ENCODE measurements at places on chromosomes 6 and 20. TPM values are rescaled to one million over a fixed set of nuclear protein-coding genes. Genes with fewer than 3 reads are reported as not detected.

- DNase-seq, result no peak
Observed at GRCh38 chr6:128117916-128118315, 217.1 kb upstream of the THEMIS start.

- no peak for DNase-seq
Observed at GRCh38 chr20:47027042-47027441, 132.4 kb downstream of the EYA2 start.

GRCh38 chr20:12047838-12048432 is 130.2 kb downstream of the BTBD3 start:
- no peak for DNase-seq

DNA sequence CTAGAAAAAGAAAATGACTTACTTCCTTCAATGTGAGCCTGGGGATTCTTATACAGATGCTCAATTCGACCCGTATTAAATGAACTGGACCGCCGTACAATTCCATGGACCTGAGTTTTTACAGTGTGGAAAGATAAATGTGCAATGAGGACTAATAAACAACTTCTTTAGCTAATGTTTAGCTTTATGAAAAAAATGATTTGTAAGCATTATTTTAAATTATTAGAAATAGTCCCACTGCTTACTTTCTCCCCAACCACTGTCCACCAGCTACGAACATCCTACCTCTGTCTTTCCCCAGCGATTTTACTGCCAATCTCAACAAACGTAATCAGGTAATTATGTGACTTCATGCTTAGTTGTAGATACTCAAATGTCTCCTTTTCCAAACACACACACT is 128.0 kb downstream of the GMDS start:
- no peak for DNase-seq

GRCh38 chr20:46458866-46459750 is 52.7 kb upstream of the ELMO2 start:
- DNase-seq, result no peak

DNA sequence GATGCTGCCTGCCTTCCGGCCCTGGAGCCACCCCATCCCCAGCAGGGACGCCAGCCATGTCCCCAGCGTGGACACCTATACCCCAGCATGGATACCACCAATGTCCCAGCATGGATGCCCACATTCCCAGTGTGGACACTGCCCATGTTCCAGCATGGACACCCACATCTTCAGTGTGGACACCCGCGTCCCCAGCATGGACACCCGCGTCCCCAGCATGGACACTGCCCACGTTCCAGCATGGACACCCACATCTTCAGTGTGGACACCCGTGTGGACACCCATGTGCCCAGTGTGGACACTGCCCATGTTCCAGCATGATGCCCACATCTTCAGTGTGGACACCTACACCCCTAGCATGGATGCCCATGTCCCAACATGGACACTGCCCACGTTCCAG is 7.1 kb upstream of the FRMD1 start:
- DNase-seq, result no peak

- no peak for DNase-seq
Observed at GRCh38 chr20:16451001-16451400, 122.2 kb downstream of the KIF16B start.

GRCh38 chr6:110053395-110054240 is 75.5 kb downstream of the GPR6 start:
- DNase-seq, result peak; percentile 77

- DNase-seq, result no peak
Observed at GRCh38 chr6:73395875-73396274, 1.2 kb downstream of the DDX43 start.

DNA sequence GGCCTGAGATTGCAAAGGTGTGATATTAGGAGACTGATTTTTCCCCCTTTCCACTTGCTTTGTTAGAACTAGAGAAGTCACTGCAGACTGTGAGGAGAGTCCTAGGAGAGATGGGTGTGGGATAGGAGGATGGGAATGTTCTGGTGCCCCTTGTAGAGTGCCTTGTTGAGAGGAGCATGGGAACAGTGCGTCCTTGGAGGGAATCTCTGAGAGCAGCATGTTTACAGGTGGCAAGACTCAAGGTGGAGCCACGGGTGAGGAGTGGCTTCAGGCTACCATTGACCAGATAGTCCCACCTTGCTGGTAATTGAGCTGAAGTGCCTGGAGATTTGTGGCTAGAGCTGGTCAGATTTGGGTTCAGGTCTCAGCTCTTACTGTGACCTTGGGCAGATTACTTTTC is 6.0 kb downstream of the PLCG1 start:
- DNase-seq, result no peak

DNA sequence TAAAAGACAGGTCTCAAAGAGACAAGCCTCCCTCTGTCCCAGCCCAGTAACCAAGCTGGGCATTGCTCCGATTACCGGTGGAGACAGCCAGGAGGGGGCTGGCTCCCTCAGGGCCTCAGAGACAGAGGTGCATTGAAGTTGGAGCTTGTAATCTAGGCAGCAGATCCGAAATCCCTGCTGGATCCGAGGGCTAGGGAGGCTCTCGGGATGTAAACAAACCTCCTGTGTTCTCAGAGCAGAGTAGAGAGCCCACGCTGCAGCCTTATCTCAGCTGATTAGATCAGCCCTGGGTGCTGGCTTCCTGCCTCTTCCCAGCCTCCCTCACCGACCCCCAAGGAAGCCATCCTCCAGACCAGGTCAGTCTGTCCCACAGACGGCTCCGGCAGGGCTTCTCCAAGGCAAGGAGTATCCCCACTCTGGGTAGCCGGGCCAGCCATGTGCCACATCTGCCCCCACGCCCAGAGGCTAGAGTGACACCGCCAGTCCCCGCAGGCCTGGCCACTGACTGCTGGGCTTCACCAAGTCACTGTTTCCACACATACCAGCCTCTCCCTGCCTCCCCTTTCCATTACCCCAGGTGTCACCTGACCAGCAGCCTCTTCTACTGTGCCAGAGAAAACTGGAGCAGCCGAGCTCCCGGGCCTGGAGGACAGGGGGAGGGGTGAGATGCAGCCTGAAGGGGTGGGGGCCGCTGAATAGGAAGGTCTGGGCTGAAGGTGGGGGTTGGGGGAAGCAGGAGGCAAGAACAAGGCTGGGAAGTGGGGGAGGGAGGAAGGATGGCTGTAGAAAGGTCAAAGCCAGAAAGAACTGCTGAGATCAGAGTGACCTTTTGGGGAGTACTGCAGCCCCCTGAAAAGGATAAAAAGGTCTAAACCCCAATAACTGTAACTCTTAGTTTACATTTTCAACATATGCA is 6.0 kb downstream of the SDC4 start:
- peak; percentile 69 for DNase-seq

DNA sequence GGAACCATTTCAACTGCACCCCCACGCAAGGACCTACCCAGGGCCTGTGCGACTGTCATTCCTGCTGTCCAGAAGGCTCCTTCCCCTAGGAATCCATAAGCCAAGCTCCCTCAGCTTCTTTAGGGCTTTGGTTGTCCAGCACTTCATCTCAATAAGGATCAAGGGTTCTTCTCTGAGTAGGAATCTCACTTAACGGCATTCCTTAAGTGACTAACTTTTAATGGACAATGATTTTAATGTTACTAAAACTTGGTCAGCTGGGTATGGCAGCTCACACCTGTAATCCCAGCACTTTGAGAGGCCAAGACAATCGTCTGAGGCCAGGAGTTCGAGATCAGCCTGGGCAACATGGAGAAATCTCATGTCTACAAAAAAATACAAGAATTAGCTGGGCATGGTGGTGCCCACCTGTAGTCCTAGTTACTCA is 13.4 kb downstream of the UBE2V1 start:
- DNase-seq, result no peak

DNA sequence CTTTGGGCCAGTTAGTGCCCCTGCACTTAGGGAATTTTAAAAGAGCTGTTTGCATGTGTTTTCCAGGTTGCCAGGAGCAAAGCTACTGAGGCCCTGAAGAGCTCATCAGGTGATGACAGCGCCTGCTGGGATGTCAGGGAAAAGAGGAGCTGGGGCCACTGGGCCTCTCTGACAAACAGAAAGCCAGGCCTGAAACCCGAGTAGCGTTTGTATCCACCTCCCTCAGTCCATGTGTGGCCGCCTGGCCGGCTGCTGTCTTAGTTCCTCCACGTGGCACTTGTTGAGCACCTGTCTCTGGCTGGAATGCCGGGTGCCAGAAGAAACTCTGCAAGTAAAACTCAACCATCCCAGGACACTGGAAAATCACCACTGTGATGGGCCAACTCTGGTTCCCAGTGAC is 601.2 kb downstream of the CDH26 start:
- DNase-seq, result no peak

GRCh38 chr6:82493467-82493866 is 129.8 kb downstream of the TPBG start:
- no peak for DNase-seq

- DNase-seq, result peak; percentile 2
Observed at GRCh38 chr6:96246563-96246962, 230.8 kb downstream of the FUT9 start.

GRCh38 chr6:49782725-49783124 is 4.4 kb downstream of the PGK2 start:
- no peak for DNase-seq

DNA sequence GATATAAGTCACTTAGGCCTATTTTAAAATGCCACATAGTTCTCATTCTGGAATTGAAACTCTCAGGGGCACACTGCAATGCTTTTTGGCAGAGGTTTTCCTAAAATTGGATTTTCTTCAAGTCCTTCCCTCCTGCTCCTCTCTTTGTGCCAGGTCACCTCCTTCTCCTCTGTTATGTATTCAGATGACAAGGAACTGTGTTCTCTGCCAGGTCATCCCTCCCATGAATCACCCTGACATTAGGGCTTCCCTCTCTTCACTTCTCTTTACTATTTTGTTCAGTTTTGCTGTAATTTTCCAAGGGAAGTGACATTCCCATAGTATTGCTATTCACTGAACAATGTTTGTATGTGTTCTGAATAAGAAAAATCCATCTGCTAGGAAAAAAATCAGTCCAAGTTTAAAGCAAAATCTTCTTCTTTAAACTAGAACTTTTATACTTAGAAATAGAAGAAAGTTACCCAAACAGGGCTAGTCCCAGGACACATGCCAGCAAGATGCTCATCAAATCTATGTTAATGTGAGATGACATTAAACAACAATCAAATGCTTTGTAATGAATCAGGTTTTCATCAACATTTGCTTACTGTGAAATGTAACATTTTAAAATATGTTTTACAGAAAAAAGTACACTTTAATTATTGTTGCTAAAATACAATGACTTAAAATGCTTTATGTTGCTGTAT is 461.1 kb downstream of the MMUT start:
- peak; percentile 22 for DNase-seq

DNA sequence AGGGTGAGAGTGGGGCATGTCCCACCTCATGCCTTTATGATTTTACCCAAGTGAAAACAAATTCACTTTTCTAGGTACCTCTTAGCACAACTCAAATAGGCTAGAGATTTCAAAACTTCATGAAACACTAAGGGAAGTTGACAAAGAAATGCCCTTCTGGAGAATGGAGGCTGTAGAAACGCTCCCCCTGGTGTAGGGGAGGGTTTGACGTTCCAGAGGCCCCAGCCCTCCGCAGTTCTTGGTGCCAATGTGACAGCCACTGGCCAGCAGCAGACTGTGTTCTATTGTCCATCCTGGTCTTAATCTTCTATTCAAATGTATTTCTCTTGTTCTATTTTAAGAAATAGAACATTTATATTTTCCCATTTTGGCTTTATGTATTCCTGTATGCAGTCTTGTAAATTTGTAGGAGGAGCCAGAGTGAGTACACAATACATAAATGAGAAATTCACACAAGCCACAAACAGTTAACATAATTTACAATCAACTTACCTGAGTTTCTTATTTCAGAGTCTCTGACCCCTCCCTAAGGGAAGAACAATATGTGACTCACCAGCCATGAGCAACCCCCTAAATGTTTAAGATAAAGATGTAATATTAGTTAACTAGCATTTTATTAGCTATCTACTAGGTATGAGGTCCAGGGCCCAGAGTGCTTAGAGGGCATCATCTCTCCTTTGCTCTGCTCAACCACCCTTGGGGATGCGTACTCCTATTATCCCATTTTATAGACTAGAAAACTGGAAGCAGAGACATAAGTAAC is 8.8 kb upstream of the MUC21 start:
- DNase-seq, result no peak

DNA sequence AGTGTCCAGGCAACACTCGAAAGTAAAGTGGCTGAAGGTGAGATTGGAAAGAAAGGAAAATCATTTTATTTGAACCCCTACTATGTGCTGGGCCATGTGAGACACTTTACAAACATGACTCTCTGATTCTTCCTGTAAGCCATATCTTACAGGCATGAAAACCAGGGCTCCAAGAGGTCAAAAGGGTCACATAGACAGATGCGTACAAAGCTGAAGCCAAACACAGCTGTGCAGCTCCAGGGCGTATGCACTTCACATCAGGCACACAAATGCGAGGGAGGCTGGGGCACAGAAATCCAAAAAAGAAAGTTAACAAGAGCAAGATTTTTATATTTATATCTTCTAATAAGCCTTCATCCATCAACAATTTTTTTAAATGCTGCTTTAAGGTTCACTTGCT is 176.5 kb downstream of the PHACTR1 start:
- no peak for DNase-seq

DNA sequence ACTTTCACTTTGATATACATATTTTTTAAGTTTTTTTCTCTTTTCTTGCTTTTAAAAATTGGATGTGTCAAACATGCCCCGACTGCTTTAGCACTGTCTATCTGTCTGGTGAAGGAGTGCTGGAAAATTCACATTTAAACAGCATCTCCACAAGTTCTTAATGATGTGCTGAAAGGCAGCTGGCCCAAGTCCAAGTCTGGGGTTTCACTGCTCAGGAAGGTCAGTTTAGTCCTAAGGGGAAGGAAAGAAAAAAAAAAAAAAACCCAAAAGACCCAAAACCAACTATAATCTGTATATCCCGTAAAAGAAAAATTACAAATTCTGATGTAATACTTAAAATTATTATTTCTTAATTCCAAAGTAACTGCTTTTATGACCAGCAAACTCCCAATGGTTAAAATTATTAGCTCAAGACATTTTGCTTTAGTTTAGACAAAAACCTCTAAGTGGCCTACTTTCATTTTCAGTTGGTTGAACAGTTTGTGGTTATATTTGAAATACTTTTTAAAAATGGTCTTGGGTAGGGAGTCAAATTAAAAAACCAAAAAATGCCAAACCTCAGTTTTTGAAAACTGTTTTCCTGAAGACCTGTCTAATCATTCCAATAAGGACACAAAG is 79.5 kb upstream of the PREP start:
- peak; percentile 17 for DNase-seq

- no peak for DNase-seq
Observed at GRCh38 chr6:124983383-124984083, 21.3 kb downstream of the RNF217 start.

- DNase-seq, result no peak
Observed at GRCh38 chr6:6803180-6803977, 214.9 kb downstream of the LY86 start.

- DNase-seq, result peak; percentile 57
Observed at GRCh38 chr6:117482240-117483003, at the start of gene DCBLD1. TSS of gene DCBLD1 (plus strand) at chr6:117482674. CDS start at chr6:117482782, 108 bp downstream.

The COL9A1 gene
- total RNA-seq, result not detected

The MED23 gene
- 14.8 TPM for total RNA-seq

The TNXB gene
- 45.7 TPM for total RNA-seq

The PTK6 gene
- 2.0 TPM for total RNA-seq

The ACTL10 gene
- total RNA-seq, result not detected

The TBXT gene
- not detected for total RNA-seq

The OR2J3 gene
- not detected for total RNA-seq

The NR2E1 gene
- 0.05 TPM for total RNA-seq

The SYCP2 gene
- total RNA-seq, result 0.26 TPM

The DHX16 gene
- total RNA-seq, result 36.1 TPM

The SALL4 gene
- total RNA-seq, result 0.02 TPM

The DEFB124 gene
- not detected for total RNA-seq

The GPSM3 gene
- 3.1 TPM for total RNA-seq
